CD8-positive, alpha-beta T cell (primary cell): ENCODE measurements at places on chromosomes 3 and 15.
A peak's percentile ranks its signal among the peaks of the same experiment; 100 is the strongest.

DNA sequence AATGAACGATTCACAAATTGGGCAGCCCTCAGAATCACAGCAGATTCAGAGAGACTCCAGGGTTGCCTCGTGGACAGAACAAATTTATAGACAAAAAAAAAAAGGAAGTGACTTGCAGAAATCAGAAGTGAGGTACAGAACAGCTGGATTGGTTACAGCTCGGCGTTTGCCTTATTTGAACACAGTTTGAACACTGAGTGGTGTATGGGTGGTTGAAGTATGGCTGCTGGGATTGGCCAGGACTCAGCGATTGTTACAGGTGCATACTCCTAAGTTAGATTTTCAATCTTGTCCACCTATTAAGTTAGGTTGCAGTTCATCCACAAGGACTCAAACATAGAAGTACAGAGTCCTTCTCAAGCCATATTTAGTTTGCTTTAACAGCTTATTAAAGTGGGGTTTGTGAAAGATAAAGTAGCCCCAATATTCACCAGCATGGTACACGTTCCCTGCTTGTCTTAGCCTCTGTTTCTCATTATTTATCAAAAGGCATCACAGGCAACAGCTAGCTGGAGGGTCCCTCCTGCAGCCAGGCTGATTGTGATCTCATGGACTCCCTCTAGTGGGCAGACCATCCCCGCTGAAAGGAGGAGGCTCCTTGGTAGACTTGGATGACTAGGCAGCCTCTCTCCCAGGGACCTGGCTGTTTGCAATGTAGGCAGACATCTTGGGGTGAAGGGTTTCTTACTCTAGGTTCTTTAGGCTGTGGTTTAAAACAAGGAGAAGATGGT lies 17.6 kb upstream of the ALDH1L1 start:
- DNase-seq, result peak; percentile 42

GRCh38 chr15:63408524-63408923 lies 26.9 kb upstream of the CA12 start:
- no peak for DNase-seq

DNA sequence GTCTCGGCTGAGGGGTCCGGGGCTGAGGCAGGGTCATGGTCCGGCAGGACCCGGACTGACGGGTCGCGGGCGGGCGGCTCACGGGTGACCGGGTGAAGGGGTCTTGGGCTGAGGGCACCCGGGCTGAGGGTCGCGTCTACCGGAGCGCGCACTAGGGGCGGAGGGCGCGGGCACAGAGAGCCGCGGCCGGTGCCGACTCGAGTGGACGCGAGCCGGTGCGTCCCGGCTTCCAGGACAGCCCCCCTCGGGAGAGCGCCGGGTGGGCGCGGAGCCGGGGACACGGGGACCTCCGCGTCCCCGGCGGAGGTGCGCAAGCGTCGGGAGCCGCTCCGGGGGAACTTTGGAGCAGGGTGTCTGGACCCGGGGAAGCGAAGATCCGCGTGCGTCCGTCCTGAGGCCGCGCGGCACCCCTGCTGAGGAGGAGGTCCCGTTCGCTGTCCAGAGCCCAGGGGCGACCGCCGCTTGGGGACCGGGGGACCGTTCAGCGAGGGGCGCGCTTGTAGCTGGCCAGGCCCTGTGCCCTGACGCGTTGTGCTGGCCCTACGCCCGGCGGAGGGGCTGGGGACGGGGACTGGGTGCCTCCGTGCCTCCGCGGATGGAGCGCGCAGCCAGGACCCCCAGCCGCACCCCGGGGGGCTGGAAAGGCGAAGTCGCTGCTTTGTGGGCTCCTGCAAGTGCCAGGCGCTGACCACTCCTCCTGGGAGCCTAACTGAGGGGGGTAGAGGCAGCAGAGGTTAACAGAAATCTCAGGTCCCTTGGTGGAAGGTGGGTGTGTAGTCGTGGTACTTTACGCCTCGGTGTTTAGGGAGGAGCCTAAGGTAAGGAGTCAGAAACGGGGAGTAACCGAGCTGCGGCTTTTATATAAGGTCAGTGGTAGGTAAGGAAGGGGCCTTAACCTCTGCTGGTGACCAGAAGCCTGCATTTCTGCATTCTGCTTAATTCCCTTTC lies at the start of gene PPARG:
PPARG (plus strand) TSS at position 889 of the 948 bp plus-strand sequence. CDS start 90,642 bp downstream, outside the sequence.
- no peak for DNase-seq

DNA sequence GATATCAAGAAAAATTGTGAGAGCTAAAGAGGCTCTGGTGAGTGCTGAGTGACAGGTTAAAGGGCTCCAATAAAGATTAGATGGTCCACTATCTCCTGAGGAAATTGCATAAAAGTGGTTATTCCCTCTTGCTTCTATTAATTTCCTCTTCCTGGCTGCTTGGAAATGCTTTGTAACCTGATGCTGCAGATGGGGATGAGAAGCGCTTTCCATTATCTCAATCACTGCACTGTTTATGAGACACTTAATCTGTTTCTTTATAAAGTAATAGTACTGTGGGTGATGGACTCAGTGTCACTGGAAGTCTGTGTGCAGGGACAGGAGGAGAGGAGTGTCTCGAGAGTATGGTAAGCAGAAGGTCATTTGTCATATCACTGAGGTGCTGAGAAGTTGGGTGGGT lies 305.3 kb downstream of the EPHB1 start:
- DNase-seq, result no peak

GRCh38 chr3:123080864-123081562 lies 14.2 kb downstream of the PDIA5 start:
- no peak for DNase-seq

- no peak for DNase-seq
Measured at GRCh38 chr3:194854206-194854605, 168.5 kb downstream of the FAM43A start.

DNA sequence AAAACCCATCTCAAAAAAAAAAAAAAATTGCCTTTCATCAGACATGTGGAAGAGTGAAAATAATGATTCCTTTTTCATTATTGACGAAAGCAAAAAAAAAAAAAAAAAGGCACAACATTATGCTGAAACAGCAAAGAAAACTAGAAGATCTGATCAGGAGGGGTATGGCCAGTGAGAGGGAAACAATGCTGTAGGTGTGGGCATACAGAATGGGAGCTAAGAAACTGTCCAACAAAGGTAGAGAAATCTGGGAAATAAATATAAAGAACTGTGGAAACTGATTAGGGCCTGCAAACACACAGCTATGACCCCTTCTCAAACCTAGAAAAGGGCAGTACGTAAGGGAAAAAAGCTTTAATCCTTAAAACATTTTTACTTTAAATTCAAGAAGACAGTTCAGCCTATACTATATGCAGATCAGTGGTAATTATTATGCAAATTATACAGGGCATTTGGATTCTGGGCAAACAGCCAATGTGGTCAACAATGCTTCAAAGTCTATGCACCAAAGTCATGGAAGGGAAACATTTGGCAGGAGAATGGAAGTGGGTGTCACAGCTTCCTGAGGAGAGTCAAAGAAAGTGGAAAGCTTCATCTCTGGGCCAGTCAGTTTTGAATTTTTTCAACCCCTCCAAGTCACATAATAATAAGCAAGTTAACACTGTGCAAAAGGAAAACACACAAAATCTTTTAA lies 68.3 kb upstream of the SLC12A8 start:
- no peak for DNase-seq

GRCh38 chr3:66996696-66997095 lies 1.4 kb upstream of the KBTBD8 start:
- DNase-seq, result no peak

- no peak for DNase-seq
Measured at GRCh38 chr3:69819282-69819681, 80.0 kb downstream of the MITF start.

GRCh38 chr3:101391413-101391950 lies 71.1 kb upstream of the IMPG2 start:
- DNase-seq, result no peak
